Esophagus mucosa (tissue), 1 donor: ENCODE measurements at places on chromosomes 6 and 20.

GRCh38 chr6:39341937-39342336 is 19.4 kb upstream of the KCNK16 start:
- no peak for ATAC-seq

- ATAC-seq, result peak; percentile 66
Observed at GRCh38 chr6:149271348-149272340, 45.9 kb upstream of the TAB2 start.

GRCh38 chr6:55319961-55320695 is 7.1 kb upstream of the GFRAL start:
- no peak for ATAC-seq

GRCh38 chr6:33857932-33858475 is 54.2 kb upstream of the MLN start:
- no peak for ATAC-seq

- ATAC-seq, result no peak
Observed at GRCh38 chr6:72386324-72386723, 235.5 kb upstream of the KCNQ5 start.

DNA sequence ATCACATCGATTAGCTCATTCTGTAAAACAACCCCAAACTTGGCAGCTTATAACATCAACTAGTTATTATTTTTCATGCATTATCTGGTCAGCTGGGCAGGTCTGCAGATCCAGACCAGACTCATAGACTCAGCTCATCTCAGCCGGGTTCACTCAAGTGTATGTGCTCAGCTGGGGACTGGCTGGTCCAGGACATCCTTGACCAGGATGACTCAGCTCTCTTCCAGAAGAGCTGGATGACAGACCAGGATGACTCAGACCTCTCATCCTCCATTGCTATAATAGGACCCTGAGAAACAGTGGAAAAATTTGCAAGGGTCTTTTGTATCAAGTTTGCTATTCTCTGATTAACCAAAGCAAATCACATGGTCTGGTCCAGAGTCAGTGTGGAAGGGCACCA is 312.5 kb upstream of the PLCB4 start:
- no peak for ATAC-seq

- ATAC-seq, result no peak
Observed at GRCh38 chr6:14194976-14195375, 77.4 kb downstream of the CD83 start.

- no peak for ATAC-seq
Observed at GRCh38 chr6:41325446-41326066, 9.9 kb upstream of the NCR2 start.

DNA sequence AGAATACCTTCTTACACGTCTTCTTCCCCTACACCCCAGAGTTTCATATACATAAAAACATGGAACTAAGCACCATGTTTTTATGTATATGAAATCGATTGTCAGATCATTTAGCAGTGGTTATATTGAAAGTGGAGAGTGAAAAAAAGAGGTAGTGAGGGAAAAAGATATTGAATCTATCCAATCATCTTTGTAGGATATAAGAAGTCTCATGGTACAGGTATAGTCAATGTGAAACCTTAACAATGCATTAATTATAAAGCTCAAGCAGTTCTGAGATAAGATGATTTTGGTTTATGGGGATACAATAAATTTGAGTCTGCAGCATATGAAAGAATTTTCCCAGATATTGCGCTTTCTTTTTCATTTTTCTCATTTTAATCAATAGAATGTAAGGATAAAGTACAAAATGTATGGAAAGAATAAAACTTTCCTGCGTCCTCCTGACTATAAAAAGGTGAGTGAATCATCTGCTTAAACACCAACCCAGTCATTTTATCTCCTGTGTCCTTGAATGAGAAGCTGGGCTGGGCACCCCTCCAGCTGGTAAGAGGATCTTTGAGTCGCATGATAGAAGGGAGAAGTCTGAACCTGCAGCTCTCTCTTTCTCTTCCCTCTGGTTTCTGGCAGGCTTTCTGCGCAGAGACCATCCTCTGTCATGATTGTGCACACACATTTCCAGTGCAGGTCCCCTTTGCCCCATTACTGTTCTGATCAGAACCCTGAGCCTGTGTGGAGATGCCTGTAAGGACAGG is 28.1 kb upstream of the AKIRIN2 start:
- ATAC-seq, result peak; percentile 46
